Activated CD8-positive, alpha-beta memory T cell treated with anti-CD3 and anti-CD28 coated beads for 48 hours (primary cell): ENCODE measurements at places on chromosomes 3 and 15.

GRCh38 chr3:112670824-112671223, 29.9 kb upstream of the CCDC80 start:
- DNase-seq, result no peak

- no peak for DNase-seq
These were observed 141.0 kb upstream of the MYRIP start for GRCh38 chr3:39668420-39668819.

- DNase-seq, result no peak
These were observed 61.4 kb downstream of the MFSD1 start for GRCh38 chr3:158863247-158863646.

DNA sequence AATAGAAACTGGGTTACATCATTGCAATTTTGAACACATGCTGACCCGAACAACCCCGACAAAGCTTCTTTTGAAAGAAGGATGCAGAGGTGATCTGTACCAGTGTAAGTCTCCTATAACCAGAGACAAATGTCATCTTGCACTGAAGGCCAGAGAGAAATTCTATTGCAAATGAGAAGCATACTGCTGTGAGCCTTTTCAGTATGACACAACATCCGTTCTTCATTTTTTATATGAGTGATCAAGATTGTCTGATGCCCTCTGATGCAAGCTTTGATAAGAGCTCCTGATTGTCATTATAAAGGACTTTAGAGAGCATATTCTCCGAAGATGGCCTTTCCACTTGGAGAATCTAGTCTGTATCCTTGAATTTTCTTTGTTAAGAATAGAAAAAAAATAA, 36.9 kb downstream of the PCOLCE2 start:
- DNase-seq, result no peak

- no peak for DNase-seq
These were observed 61.8 kb downstream of the SLC7A14 start for GRCh38 chr3:170524073-170524472.

DNA sequence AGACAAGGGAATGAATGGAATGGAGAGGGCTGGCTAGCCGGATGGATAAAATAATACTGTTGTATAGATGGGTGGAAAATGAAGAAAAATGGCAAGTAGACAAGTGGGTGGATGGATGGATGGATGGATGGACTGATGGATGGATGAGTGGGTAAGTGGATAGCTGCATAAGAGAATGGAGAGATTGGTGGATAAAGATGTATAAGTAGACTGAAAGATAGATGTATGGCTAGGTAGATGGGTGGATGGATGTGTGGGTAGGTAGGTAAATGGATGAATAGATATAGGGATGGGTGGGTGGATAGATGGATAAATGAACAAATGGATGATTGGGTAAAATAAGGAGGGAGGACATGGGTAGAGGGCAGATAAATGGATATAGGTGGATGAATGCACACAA, 13.9 kb downstream of the CPNE9 start:
- no peak for DNase-seq

DNA sequence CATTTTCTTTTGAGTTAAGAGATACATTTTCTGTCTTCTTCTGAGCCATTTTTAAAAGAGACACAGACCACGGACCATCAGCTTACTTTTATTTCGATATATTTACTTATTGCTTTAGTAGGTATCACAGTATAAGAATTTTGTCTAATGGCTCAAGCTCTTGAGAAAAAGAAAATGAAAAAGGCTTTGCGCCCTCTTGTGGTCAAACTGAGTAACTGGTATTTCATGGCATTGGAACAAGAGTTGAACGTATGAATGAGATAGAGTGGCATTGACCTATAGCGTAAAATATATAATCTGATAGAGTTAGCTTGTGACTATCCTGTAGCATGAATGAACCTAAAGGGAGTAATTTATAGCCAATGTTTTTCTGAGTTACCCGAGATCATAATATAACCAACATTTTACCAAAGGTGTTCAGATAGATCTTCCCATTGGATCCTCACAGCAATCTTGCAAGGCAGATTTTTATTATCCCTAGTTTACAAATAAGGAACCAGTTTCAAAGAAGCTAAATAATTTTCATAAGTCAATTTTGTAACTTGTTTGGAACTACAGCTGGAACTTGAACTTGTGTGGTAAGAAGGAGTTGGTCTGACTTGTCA, 154.6 kb downstream of the POLR2M start:
- no peak for DNase-seq

- no peak for DNase-seq
These were observed 55.6 kb downstream of the LHFPL4 start for GRCh38 chr3:9497821-9498565.

DNA sequence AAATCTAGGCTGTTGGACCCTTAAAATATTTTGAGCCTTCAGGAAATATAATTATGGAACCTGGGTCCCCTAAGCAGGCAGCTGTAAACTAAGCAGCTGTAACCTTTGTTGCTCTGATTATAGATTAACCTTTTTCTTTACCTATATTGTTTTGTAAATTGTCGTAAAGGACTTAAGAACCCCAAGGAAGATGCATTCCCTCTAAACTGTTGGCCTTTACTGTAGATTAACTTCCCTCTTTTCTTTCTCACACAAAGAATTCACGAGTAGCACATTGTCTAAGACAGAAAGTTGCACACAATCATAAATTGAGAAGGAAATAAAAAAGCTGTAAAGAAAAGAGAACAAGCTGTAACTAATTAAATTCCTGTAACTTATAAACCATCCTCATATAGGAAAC, 877.3 kb downstream of the ROBO2 start:
- DNase-seq, result no peak

GRCh38 chr15:64809649-64810496, 15.6 kb downstream of the PIF1 start:
- DNase-seq, result peak; percentile 16

GRCh38 chr15:52653431-52653964, 25.7 kb downstream of the ATOSA start:
- no peak for DNase-seq

GRCh38 chr15:42348083-42348482, 11.2 kb upstream of the CAPN3 start:
- no peak for DNase-seq

- no peak for DNase-seq
These were observed 233.2 kb upstream of the CMC1 start for GRCh38 chr3:28008235-28008634.

GRCh38 chr3:37968813-37969595, 21.6 kb upstream of the VILL start:
- DNase-seq, result no peak

GRCh38 chr3:148863297-148863696, 1.8 kb upstream of the CPA3 start:
- DNase-seq, result no peak
